ENCODE measurements at places on chromosomes 6 and 20. TPM values are rescaled to one million over a fixed set of nuclear protein-coding genes. Genes with fewer than 3 reads are reported as not detected.
A peak's percentile ranks its signal among the peaks of the same experiment; 100 is the strongest.

Gene POU3F2
- total RNA-seq, result 0.63 TPM

GRCh38 chr6:124881898-124882578 lies 80.2 kb upstream of the RNF217 start:
- DNase-seq, result peak; percentile 19

DNA sequence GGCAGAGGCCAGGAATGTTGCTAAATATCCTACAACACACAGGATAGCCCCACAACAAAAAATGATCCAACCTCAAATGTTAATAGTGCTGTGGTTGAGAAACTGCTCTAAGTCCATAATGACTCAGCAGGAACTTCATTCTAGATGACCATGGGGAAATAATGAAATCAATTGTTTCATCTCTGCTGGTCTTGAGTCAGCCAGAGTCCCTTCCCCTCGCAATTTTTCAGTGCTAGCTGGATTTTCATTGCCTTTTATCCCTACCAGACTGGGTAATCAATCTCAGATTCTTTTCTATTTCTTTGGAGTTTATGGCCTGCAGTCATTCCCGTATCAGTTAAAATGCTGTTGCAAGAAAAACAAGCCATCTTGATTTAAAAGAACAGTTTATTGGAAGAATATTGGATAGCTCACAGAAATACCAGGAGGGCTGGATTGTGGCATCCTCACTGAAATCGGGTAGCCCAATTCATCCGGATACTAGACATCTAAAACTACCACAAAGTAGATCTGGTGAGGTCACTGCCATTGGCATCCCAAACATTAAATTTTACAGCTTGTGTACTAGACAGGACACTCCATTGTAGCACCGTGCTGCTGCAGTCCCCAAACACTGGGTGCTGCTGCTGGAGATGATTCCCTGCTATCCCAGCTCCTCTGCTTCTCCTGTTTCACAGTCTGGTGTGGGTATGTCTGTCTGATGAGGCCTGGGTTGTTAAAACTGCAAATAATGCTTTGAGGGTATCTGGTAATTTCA lies 30.3 kb upstream of the POPDC3 start:
- peak; percentile 53 for DNase-seq

- DNase-seq, result no peak
These were observed 15.7 kb upstream of the SIRT5 start for GRCh38 chr6:13558718-13559117.

DNA sequence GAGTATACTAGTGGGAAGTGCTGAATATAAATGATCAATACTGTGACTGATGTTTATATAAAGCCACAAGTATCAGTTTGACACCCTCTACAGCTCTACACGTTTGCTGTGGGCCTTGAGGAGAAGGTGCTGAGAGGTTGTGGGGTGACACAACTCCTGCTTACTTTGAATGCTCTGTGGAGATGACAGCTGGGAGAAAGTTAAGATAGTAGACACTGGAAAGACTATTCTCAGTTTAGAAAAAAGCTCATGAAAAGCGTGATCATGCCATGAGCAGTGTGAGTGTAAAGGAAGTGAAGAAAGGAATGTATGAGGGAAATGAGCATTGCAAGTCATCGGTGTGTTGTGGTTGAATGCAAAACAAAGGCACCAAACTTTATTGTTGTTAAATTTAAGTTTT lies 215.8 kb downstream of the UTRN start:
- no peak for DNase-seq

DNA sequence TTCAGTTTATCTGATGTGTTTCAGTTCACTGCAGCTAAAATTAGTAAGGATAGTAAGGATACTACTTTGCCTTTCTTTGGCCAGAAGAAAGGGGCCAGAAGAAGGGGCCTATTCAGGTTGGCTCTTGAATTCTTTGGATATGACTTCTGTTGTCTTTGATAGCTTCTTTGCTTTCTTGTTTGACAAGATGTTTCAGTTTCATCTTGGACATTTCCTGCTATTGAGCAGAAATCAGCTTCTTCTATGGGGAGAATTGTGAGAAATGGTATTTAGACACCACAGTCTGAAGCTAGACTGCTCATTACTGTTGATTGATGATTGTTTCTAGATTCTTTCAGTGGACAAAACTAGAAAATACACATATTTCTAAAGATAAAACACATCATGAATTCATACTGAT lies 23.2 kb downstream of the L3MBTL3 start:
- DNase-seq, result no peak

- no peak for DNase-seq
These were observed 101.5 kb downstream of the RWDD2A start for GRCh38 chr6:83294676-83295075.

- DNase-seq, result no peak
These were observed 279.6 kb upstream of the SULF2 start for GRCh38 chr20:48064929-48065328.

DNA sequence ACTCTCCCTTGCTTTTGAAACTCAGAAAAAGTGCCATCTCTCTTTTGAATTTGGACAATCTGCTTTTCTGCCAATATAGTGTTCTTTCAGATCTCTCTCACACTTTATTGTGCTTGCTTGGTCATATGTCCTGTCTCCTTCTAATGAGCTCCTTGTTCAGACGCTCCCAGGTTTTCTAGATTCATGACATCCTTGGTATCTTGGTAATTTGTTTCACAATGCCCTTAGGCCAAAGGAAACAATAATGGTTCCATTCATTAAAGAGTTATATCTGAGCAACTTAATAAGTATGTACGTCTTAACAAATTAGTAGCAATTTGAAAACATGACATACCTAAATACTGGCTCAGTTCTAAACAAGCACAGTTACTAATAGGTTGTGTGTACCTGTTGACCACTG lies 293.4 kb upstream of the SPTLC3 start:
- DNase-seq, result no peak

All from Daoy (cell line).